ENCODE measurements at places on chromosomes 5 and 9.

DNA sequence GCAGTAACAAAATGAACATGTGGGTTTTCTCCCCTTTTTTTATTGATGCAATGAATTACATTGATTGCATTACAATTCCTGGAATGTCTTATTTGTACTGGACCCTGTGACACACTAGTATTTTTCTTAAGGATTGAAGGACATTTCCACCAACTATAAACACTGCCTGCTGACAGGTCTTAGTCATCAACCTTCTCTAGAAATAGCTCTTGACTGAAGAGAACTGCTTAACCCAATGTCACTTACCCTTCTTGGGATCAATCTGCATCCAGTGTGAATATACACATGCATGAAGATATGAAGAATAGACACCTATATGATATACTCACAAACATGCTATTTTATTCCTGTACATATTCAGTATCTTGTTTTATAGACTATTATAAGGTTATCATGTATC is 130.6 kb downstream of the FBXO38 start:
- DNase-seq, result no peak

DNA sequence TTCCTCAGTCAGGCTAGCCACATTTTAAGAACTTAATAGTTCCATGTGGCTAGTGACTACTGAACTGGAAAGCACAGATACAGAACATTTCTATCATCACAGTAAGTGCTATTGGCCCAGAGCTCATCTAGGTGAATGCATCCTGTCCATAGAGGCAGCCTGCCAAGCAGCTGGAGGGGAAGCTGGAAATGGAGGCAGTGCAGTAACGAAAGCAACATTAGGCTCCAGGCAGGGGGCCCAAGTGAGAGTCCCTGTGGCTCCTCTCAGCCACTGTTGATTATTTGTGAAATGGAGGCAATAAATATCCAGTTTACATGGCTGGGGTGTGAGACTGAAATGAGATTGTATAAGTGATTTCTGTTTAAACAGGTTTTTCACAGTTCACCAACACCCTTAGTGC is 227.2 kb upstream of the KLF9 start:
- no peak for DNase-seq

DNA sequence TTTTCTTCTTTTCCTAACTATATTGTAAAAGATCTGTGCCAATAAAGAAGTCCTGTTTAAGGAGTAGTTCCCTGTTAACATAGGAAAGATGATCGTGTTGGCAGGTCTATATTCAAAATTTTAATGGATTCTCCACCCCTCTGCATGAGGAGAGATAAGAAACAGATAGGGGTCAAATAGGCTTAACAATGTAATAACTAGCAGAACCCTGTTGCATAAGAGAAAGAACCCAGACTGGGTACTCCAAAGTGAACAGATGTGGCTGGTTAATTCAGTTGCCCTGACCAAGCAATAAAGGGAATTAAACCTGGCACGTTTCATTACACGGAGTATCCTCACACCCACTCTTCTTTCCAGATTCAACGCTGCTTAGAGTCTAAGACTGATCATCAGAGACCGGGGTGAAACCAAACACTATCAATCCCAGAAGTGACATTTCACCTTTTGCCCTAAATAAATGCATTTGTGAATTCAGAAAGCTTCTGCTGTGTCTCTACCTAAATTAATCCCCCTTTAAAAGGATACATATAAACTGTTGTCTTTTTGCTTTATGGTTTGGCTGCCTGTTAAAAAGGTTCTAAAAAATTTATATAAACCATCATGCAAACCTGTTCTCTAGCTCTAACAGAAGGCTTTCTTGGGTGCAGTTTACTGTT is 1276.9 kb upstream of the WWC1 start:
- no peak for DNase-seq

DNA sequence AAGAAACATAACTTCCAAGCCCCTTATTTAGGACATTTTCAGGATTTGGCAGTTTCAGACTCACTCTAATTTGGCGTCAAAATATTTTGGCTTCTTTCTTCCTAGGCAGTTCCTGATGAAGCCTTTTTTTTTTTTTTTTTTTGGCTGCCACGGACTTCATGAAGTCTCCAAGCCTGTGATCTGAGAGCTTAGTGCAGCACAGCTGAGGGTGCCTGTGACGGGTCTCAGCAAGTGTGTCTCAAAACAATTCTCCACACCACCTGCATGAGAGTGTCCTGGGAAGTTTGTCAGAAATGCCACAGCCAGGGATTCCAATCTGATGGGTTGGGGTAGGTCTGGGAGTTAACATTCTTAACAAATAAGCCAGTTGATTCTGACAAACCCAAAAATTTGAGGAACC is 6.0 kb upstream of the ESM1 start:
- no peak for DNase-seq

DNA sequence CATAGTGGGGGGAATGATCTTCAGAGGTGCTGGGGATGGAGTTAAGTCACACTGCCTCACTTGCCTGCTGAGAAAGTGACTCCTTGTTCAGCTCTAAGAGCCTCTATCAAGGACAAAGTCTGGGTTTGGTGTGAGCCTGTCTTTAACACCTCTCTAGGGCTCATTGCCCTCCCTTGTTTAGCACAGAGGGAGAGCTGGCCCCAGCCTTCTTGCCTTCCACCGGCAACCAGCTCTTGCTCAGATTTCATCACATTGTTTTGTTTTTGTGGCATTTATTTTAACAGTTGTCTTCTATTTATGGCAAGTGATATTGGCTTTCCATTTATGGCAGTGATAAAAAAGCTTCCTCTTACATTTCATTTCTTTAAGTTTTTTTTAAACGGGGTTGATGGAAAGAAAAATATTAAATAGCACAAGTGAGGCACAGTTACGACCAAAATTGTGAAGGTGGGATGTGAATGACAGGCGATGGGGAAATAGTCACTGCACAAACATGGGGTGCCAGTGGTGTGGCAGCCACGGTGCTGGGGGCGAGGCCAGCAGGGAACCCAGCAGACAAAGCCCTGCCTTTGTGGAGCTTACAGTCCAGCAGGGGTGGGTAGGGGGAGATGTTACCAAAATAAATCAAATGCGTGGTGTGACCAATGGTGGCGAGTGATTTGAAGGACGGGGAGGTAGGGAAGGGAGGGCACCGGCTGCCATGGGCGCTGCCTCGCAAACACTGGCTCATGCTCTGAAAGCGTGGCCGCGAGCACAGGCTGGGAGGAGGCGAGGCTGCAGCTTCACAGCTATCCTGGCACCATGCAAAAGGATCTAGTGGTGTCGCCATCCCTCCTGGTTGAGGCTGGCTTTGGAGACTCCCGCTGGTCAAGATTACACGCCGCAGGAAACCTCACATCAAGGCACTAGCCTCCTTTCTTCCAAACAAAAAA is 21.2 kb upstream of the UNC5A start:
- DNase-seq, result no peak

Measured in suppressor macrophage (primary cell).